ENCODE measurements at places on chromosomes 13 and 19.

- DNase-seq = peak; percentile 51
Measured at GRCh38 chr19:34120846-34121639, 51.3 kb upstream of the LSM14A start.

DNA sequence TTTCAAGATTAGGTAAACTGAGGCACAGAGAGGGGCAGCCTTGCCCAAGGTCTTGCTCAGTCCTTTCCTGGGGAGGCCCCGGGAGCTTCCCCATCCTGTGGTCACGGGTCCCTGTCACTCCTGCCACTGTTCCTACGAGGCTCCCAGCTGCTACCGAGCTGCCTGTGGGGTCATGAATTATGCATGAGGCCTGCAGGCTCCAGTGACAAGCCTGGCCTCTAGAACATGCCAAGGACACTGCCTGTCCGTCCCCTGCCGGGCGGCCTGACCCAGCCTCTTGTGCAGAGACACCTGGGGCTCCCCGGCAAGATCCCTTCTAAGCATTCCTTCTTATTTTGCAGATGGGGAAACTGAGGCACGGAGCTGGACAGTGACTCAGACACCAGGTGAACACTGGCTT is 2.7 kb downstream of the FCHO1 start:
- DNase-seq = no peak

DNA sequence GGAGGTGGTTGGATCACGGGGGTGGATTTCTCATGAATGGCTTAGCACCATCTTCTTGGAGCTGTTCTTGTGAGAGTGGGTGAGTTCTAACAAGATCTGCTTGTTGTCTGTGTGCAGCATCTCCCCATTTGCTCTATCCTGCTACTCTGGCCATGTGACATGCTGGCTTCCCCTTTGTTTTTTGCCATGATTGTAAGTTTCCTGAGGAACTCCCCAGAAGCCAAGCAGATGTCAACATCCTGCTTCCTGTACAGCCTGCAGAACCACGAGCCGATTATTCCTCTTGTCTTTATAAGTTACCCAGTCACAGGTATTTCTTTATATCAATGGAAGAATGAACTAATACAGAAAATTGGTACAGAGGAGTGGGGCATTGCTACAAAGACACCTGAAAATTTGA is 2.3 kb upstream of the SIGLEC12 start:
- DNase-seq = no peak

DNA sequence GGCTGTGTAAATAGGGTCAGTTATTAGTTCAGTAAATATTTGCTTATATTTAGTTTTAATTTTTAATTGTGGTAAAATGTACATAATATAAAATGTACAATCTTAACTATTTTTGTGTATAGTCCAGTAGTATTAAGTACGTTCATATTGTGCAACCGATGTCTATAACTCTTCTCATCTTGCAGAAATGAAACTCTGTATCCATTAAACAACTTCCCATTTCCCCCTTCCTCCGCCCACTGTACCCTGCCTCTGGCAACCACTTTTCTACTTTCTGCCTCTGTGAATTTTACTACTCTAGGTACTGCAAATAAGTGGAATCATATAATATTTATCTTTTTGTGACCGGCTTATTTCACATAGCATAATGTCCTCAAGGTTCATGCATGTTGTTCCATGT is 24.4 kb downstream of the UBAC2 start:
- DNase-seq = no peak

GRCh38 chr19:4568886-4569285 is 9.4 kb upstream of the SEMA6B start:
- no peak for DNase-seq

GRCh38 chr13:27171244-27171826 is at the start of gene USP12:
TSS of gene USP12 (minus strand) at chr13:27171811. CDS start at chr13:27171639, 172 bp downstream.
- no peak for DNase-seq

GRCh38 chr13:31385540-31385939 is 185.8 kb downstream of the B3GLCT start:
- no peak for DNase-seq

DNA sequence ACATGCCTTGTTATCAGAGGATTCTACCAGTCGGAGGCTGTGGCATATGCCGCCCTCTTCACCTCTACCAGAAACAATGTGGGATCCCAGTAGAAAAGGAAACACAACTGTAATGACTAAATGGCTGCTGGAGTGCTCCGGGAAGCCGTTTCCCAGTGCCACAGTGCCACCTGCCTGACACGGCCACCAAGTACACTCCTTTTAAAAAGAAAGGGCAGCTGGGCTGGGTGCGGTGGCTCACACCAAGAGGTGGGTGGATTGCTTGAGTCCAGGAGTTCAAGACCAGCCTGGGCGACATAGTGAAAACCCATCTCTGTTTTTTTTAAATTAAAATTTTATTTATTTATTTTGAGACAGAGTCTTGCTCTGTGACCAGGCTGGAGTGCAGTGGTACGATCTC is 67.3 kb downstream of the TRPM4 start:
- peak; percentile 71 for DNase-seq

- DNase-seq = no peak
Measured at GRCh38 chr13:76693086-76693485, 193.1 kb downstream of the KCTD12 start.

- peak; percentile 21 for DNase-seq
Measured at GRCh38 chr19:8004723-8005513, 523 bp downstream of the ELAVL1 start.

GRCh38 chr19:1396768-1397679 is 4.3 kb downstream of the GAMT start:
- no peak for DNase-seq

DNA sequence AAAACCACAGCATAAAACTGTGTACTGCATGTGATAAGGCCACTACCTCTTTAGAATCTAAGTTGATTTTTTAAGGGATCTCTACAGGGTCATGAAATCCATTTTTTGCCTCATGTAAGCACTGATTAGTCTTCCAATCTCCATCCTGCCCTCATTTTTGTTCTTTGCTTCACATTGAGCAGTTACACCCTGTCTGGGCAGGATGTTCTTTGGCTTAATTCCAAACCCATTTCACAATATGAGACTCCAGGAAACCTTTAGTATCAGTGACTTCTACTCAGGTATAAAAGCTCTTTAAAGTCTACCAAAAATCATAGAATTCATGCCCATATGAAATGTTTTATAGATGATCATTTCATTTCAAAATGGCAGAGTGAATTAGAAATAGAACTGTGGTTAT is 592.6 kb downstream of the TBC1D4 start:
- DNase-seq = peak; percentile 91

DNA sequence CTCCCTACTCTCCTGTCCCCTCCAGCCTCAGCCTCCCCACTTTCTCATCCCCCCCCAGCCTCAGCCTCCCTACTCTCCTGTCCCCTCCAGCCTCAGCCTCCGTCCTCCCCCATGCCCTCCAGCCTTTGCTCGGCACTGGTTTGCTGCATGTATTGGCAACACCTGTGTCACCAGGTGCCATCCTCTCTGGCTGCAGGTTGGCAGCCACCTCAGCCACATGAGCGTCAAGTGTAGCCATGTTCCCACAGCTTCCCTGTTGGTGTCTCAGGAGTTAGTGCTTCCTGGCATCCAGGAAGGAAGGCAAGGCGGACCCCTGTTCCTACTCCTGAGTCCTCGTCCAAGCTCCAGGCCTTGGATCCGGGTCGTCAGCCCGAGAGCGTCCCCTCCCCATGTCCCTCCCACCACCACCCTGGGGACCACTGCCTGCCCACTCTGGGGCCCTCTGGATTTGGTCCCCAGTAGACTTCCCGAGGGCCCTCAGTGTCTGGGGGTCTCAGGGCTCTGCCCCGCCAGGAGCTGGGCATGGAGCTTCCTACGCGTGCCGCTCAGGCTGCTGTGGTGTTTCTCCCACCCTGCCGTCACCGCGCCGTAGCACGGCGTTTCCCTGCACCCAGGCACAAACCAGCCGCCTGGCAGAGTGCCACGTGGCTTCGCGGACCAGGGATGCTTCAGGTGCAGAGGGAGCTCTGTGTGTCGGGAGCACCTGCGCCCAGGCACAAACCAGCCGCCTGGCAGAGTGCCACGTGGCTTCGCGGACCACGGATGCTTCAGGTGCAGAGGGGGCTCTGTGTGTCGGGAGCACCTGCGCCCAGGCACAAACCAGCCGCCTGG is 128.3 kb upstream of the MCF2L start:
- no peak for DNase-seq

All from epithelial cell of esophagus (primary cell).